ENCODE measurements at places on chromosomes 16 and 17. TPM values are rescaled to one million over a fixed set of nuclear protein-coding genes. Genes with fewer than 3 reads are reported as not detected.

- DNase-seq: no peak
These were observed 2.9 kb upstream of the LYRM9 start for GRCh38 chr17:27895940-27896535.

DNA sequence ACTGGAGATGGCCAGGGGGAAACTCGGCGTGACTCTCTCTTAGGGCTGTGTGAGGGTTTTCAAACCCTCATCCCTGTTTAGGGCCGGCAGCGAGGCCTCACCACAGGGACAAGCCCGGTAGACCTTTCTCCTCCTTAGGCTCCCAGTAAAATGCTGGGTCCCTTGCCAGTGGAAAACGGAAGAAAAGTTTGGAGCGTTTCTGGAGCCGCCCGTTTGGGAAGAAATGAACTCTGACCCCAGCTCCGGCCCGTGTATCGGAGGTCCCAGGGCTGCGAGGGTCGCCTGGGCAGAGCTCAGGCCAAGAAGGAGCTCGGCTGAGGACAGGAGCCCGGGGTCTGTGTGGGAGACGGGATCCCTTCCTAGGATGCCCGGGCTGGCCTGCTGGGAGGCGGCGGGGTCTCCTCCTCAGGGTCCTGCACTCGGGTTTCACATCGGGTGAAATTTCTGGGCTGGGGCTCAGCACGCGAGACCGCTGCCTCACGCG, 23.2 kb downstream of the ZNF213 start:
- peak; percentile 30 for DNase-seq

- DNase-seq: no peak
These were observed 14.2 kb upstream of the CBFB start for GRCh38 chr16:67014634-67015312.

GRCh38 chr17:27354491-27355081, 60.7 kb downstream of the WSB1 start:
- no peak for DNase-seq

DNA sequence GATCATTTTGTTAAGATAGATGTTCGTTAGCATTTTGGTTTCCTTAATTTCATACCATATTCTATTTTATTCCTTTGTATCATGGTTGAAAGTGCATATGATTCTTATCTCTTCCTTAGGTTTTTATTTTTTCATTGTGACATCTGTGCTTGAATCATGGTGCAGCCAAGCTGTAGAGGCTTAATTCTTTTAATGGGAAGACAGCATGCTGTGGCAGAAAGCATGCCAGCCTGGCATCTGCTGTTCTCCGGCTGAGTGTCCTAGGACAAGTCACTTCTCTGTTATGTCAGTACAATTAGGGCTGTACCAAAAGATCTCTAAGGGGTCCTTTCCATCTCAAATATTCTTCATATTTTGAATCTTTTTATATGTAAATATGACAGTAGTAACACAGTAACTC, 68.5 kb upstream of the PMFBP1 start:
- no peak for DNase-seq

The SOX8 gene
- 1.4 TPM for total RNA-seq

The TLCD1 gene
- 1.1 TPM for total RNA-seq

The CA5A gene
- total RNA-seq: not detected

The SALL1 gene
- total RNA-seq: not detected

The MTSS2 gene
- 28.4 TPM for total RNA-seq

All from CD8-positive, alpha-beta T cell (primary cell).